ENCODE measurements at places on chromosomes 12 and 14. TPM values are rescaled to one million over a fixed set of nuclear protein-coding genes. Genes with fewer than 3 reads are reported as not detected.

GRCh38 chr14:18660585-18660922 is 59.6 kb downstream of the OR11H12 start:
- no peak for DNase-seq

- no peak for DNase-seq
These were observed 193.1 kb upstream of the FSCB start for GRCh38 chr14:44700184-44700583.

GRCh38 chr12:131287938-131288764 is 334.4 kb downstream of the ADGRD1 start:
- no peak for DNase-seq

TSPAN8 gene
- total RNA-seq: 3.0 TPM

DNA sequence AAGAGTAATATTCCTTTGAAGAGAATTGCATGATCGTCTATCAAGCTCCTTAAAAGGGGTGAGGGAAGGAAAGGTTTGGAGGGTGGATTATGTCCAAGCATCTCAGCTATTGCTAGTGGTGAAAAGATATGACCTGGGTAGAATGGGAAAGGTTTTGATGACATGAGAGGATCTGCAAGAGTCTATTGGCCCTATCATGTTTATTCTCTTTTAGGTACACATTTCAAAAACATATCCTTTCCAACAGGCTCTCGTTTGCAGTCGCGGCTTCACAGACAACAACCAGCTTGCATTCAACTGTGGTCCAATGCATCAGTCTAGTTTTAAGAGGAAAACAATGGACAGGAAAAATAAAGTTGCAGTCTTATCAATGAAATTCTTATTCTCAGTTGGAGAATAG is 17.1 kb downstream of the FOXG1 start:
- DNase-seq: no peak

- peak; percentile 60 for DNase-seq
These were observed 105.0 kb downstream of the CMKLR1 start for GRCh38 chr12:108234158-108234557.

RDH16 gene
- 0.31 TPM for total RNA-seq

DNA sequence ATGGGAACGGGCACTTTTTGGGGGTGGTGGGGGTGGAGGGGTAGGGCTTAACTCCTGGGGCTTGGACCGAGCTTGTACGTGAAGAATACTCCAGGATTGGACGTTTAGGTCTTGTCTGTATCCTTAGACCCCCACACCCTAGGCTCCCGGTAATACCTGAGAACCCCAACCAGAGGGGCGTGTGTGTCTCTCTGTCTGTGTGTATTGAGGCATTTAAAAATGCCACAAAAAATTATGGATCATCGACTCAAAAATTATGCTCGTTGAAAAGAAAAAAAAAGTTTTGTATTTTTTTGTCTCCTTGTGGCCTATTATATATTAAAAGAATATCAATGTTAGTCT is 459 bp downstream of the PPFIBP1 start:
- DNase-seq: no peak

GRCh38 chr14:50062438-50063085 is 53.8 kb downstream of the VCPKMT start:
- no peak for DNase-seq

- no peak for DNase-seq
These were observed 76.7 kb upstream of the SLC38A2 start for GRCh38 chr12:46449316-46449715.

- DNase-seq: no peak
These were observed 8.2 kb downstream of the NOPCHAP1 start for GRCh38 chr12:104994336-104994735.

GRCh38 chr12:96041181-96041580 is 5.8 kb upstream of the LTA4H start:
- no peak for DNase-seq

DNA sequence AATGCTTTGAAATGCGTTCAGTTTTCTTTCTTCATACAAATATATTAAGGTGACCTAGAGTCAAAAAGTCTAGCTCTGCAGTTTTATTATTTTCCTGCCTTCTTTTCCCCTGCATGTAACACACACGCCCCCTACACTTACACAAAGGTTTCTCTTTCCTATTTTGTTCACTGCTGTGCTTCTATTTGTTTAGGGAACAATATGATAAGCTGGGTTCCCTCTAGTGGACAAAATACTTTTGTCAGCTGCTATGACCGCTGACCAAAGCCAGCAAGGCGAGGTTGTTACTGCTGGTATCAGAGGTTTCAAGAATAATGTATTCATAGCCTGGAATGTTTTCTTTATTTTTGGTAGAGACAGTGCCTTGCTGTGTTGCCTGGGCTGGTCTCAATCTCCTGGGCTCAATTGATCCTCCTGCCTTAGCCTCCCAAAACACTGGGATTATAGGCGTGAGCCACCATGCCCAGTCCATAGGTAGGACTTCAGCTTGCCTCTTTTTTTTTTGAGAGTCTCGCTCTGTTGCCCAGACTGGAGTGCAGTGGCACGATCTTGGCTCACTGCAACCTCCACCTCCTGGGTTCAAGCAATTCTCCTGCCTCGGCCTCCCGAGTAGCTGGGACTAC is 33.4 kb downstream of the FNTB start:
- no peak for DNase-seq

RERG gene
- total RNA-seq: 5.1 TPM

- no peak for DNase-seq
These were observed 64.4 kb downstream of the RGS6 start for GRCh38 chr14:71996610-71997009.

A2M gene
- total RNA-seq: 422 TPM

DNA sequence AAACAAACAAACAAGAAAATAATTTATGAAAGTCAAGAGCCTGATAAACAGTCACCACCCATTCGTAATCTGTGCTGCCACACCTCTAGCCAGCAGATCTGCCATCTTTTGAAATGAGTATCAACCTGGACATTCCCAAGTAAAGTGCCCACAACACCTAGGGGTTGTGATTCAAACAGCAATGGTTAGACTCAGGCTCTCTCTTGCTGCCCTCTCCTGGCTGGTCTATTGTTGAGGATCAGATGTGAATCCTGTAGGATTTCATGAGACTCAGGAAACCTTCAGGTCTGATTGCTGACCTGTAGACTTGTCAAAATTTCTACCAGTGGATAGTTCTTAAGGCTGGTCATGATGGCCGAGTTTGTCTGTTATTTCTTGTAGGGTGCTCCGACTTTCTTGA is 26.8 kb downstream of the DGLUCY start:
- no peak for DNase-seq

- no peak for DNase-seq
These were observed 159.8 kb upstream of the LRIG3 start for GRCh38 chr12:59080101-59080500.

DNA sequence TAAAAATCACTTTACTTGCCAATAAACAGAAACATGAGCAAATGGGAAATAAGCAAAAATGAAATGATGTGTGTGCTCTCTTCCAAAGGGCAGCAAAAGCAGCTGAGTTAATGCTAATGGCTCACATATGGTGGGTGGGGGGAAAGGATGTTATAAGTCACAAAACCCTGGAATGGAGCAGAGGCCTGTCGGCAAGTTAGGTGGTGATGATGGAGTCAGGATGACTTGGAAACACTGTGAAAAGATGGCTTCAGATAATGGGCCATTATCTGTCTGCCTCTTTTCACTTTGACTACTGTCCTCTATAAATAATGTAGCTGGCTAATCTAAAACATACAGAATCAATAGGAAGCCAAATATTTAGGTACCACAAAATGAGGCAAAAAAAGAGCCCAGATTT is 228.7 kb downstream of the APAF1 start:
- DNase-seq: no peak

LRTM2 gene
- total RNA-seq: not detected

DNA sequence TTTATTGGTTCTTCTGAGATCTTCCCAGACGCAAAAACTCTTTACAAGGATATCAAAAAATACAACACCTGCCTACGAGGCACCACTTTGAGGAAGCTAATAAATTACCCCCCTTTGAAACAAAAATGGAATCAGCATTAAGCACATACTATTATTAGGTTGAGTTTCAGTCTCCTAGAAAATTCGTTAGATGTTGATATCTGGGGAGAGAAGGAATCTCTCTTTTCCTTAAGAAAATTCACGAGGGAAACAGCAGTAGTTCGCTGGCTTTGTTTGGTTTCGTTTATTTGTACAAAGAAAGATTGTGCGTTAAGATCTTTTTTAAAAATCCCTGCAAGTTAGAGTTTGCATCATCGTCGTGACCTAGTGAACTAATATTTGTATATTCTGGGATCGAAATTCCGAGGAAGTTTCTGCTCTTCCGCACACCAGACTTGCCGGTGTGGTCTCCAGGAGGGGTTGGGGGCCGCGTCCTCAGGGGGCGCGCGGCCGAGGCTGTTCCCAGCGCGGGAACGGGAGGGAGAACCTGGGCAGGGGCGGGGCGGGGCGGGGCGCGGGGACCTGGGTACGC is 12.1 kb downstream of the NKX2-1 start:
- DNase-seq: no peak

- no peak for DNase-seq
These were observed 122.2 kb downstream of the DAAM1 start for GRCh38 chr14:59310633-59311032.

DNA sequence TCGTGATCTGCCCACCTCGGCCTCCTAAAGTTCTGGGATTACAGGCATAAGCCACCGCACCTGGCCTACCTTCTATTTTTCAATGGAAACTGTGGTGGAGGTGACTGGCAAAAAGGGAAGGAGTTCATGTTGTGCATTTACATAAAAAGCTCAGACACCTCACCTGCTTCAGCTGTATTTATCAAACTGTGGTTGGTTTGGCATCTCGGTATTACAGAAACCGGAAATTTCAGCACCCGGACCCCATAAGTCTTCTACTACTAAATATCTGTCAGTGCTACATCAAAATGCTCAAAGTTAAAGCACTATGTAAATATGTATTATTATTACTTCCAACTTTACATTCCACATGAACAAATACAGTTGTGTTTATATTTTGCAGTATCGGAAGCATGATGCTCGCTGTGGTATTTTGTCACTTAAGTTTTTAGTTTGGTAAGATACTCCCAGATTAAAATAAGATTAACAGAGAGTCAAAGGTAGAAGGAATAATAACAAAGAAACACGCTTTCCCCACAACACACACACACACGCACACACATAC is 95.4 kb downstream of the ITPR2 start:
- DNase-seq: no peak

DNA sequence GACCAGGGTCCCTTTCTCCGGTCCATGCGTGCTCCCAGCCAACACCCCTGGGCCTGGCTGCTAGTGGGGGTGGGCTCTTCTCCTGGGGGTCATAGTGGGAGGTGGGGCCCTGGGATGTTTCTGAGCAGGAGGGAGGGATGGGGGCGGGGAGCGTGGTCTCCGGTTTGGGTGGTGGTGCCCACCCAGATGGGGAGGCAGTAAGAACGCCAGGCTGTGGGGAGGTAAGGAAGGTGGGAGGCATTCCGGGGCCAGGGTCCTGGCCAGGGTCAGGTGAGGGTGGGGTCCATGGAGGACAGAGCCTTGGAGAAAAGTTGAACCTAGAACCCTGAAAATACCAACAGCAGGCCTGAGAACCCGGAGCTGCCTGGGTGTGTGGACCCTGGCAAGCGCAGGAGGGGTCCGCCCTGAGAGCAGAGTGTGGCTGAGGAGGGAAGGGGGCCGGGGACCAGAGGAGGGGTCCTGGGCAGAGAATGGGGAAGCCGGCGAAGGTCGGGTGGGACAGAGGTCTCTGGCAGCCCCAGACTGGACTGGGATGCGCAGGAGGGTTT is 5.7 kb downstream of the CRIP2 start:
- no peak for DNase-seq

DNA sequence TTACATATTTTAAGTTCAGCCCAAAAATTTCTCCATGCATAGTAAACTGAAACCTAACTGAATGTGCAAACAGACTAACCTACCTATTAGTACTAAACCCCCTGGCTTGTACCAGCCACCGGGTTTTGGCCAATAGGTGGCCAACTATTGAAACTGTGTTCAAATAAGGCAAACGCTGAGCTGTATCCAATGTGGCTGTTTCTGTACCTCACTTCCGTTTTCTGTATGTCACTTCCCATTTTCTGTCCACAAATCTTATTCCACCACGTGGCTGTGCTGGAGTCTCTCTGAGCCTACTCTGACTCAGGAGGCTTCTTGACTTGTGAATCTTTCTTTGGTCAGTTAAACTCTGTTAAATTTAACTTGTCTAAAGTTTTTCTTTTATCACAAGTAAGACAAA is 6.0 kb upstream of the FBXO34 start:
- no peak for DNase-seq

CISTR gene
- total RNA-seq: 4.0 TPM

GRCh38 chr14:44700694-44701093 is 193.6 kb upstream of the FSCB start:
- no peak for DNase-seq

GRCh38 chr14:53510281-53510912 is 357.3 kb upstream of the DDHD1 start:
- no peak for DNase-seq

KLRG1 gene
- 8.0 TPM for total RNA-seq

TDRD9 gene
- total RNA-seq: 16.9 TPM

- no peak for DNase-seq
These were observed 23.7 kb downstream of the GYS2 start for GRCh38 chr12:21580748-21581516.

- DNase-seq: no peak
These were observed 349.5 kb downstream of the GXYLT1 start for GRCh38 chr12:41795051-41795600.

DNA sequence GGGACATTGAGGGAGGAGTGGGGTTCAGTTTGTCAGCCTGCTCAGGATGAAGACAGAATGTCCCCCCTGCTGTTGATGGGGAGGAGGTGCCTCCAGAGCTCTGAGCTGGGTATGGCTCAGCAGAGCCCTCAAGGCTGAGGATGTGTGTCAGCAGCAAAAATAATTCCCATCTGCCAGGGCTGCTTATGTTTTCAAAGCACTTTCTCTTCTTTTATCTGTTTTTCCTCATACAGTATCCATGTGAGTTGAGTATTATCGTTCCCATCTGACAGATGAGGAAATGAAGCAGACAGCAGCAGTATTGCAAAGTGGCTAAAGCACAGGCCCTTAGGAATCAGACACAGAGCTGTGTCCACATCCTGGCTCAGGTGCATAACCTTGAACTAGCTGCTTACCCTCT is 94.1 kb downstream of the SLC8A3 start:
- no peak for DNase-seq

DNA sequence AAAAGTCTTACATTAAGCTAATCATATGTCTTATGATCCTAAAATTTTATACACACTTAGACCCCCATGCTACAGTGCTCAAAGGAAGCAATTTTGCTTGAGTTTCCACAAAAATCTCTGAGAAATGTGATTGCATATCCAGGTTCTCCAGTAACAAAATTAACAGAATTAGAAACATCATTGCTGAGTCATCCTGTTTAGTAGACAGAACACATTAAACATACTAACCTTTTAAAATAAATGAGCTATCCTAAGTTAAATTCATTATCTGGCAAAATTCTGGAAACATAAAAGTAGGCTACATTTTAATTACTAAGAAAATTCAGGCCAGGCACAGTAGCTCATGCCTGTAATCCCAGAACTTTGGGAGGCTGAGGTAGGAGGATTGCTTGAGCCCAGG is 94.7 kb downstream of the DENND5B start:
- no peak for DNase-seq

DNA sequence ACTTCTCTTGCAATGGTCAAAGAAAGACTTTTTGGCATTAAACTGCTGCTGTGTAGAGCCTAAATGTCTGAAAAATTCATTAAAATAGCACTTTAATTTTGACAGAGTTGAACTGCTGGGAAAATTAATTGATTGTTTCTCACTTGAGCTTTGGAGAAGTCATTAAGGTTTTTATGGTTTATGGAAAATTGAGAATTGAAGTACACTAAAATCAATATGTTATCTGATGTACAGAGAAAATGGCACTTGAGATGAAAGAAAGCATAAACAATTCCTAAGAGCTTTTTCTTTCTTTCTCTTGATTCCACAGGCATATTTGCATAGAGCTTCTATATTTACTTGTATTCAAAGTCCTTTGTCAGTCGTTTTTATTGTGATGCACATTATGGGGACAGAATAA is 188.5 kb upstream of the CAND1 start:
- no peak for DNase-seq
